Neuronal stem cell (in vitro differentiated cells): ENCODE measurements at places on chromosomes 3 and 15.

DNA sequence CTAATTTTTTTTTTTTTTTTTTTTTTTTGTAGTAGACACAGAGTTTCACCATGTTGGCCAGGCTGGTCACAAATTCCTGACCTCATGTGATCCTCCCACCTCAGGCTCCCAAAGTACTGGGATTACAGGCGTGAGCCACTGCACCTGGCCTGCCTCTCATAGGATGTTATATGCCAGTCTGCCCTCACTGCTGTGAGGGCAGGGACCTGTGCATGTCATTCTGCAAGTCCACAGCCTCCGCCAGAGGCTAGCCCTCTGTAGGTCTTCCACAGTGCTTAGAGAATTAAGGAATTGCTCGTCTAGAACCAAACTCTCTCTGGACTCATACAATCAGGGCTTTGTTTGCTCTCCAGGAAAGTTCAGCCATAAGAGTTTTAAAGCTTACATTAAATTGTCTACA, 163.9 kb upstream of the WNT5A start:
- DNase-seq: no peak

DNA sequence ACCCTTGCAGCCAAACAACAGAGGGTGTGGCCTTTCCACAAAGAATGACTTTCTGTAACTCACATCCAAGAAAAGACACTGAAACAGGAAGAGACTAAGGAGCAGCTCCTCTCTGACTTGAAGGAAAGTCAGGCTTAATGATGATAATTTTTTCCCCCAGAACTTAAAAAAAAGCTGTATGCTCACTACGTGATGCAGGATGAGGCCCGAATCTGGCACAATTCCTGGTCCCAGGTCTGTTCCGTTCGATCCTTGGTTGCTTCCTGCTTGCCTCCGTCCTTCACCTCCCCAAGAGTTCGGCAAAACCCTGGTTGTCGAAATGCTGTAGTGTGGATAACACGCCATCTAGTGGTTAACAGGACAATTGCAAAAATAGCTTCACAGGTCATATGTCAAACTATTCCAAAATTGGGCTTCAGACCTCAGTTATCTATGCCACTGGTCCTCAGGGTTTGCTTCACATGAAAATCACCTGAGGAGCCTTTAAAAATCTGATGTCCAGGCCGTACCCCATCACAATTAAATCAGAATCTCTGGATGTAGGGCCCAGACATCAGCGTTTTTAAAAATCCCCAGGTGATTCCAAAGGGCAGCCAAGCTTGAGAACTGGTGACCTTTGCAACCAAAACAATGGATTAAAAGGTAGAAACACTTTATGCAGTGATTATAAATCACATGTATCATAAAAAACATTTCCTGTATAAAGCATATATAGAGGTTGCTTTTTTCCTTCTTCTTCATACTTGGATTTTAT, 28.1 kb upstream of the SYNM start:
- DNase-seq: peak; percentile 69

GRCh38 chr3:177262396-177262795, 65.1 kb upstream of the TBL1XR1 start:
- no peak for DNase-seq

DNA sequence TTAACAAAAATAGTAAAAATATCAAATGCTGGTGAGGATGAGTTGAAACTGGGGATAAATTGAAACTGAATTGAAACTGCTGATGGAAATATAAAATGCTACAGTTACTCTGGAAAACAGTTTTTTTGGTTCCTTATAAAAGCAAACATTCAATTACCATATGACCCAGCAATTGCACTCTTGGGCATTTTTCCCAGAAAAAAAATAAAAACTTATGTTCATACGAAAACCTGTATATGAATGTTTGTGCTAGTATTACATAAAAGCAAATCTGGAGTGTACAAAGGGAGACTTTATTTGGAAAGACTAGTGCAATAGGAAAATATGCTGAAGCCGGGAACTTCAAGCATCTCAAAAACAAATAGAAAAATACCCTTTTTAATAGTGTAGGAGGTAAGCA, 857.9 kb upstream of the CADM2 start:
- DNase-seq: no peak

- DNase-seq: no peak
Measured at GRCh38 chr3:33541918-33542317, 101.7 kb upstream of the UBP1 start.

GRCh38 chr15:73927476-73928240, 1.4 kb downstream of the LOXL1 start:
- no peak for DNase-seq

GRCh38 chr3:157700405-157700804, 197.2 kb upstream of the VEPH1 start:
- DNase-seq: no peak

- DNase-seq: no peak
Measured at GRCh38 chr15:41940441-41940857, 31.9 kb downstream of the EHD4 start.

- DNase-seq: no peak
Measured at GRCh38 chr3:149992416-149993058, 21.8 kb upstream of the PFN2 start.

DNA sequence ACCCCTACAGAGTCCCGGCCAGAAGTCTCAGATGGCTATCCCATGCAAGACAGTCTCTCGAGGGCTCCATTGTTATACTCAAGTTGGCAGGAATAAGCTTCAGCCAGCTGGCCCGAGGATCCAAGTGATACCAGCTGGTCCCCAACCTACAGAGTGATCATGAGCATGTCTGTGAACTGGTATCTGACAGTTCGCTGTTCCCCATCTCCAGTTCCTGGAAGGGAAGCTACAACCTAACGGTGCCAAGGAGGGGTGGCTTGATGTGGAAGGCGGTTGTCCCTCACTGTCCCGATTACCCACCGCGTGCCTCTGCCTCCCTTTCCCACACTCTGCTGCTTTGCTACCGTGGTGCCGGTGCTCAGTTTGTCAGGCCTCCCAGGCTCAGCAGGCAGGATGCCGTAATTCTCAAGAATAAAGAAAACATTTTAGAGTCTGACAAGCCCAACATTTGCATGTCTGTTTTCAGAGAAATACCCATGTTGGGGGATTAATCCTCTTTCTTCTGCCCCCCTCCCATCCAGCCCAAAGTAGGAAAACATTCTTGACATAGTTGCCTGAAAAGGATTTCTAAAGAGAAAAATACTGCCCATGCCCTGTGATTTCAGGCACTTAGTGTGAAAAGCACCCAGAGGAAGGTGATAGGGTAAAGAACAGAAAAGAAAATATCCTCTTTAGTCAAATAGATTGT, 49.4 kb upstream of the HES1 start:
- peak; percentile 51 for DNase-seq

DNA sequence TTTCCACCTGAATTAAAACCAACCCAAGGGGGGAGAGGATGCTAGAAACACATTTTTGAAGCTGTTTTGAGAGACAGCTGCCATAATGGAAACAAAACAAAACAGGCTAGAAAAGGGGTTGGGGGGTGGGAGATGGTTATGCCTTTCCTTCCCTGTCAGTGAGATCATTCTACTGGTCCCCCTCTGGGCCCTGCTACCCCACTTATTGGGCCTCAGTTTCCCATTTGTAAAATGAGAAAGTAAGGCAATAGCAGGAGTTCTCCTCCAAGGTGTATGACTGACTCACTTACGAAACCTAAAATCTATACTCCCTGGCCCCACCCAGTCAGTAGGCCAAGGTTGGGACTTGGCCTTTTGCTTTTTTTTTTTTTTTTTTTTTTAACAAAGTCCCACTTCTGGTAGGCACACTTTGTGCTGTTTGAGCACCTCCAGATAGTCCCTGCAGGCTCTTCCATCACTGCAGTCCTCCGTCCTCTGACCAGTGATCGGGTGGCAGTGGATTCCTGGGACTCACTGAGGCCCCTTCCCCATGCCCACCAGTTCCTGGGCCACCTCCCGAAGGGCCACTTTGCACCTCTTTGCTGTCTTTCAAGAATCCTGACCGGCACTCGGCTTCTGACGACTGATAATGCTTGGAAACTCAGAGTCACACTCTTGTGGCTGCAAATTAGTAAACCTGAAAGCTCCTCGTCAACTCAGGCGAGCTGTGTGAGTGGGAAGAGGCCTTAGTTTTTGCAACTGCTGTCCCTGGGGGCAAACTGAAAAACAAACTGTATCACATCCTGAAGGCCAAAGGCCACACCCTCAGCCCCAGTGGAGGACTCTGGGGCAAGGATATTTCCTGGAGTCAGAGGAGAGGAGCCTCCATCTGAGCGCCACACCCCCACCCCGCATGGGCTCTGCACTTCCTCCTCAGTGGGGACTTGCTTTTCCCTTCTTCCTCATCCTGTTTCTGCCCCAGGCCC, 6.7 kb upstream of the PSTPIP1 start:
- DNase-seq: no peak

DNA sequence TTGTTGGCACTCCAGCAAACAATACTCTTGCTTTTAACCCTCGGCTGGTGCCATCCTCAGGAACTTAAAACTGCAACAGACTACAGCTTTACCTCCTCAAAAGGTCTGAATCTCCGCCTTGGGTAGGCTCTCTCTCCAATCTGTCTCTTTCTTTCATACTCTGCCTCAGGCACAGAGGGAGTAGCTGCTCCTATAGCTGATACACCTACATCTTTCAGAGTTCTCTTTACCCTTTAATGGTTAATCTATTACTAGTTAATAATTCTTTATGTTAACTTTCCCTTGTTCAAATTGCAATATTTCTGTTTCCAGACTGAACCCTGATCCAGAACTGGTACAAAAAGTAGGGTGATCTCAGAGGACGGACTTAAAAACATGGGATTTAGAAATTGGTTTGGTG, 66.2 kb downstream of the MAP4 start:
- no peak for DNase-seq

DNA sequence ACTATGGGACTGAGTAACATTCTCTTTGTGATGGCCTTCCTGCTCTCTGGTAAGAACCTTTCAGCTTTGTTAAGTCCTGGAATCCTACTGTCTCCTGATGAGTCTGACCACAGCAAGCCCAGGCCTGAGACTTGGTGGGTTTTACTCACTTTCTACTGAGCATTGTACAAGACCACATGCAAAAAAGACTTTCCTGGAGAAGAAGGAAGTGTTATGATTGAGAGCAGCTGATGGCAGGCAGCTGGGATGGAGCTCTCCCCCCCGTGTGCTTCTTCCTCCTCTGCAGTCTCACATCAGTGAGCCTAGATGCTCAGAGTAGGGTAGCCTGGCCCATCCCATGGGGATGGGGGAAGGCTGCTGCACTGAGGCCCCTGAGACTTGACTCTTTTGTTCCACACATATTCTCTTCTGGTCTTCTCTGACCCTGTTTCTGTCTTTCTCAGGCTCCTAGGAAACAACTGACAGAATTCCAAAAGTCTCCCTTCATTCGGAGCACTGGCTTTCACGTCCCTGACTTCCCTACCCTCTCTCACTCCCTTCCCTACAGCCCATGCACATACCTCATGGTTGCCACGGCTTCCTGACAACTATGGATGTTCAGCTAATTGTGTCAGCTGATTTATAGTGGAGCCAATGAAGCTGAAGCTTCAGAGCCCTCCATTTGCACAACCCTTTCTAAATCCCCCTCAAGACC, 36.6 kb downstream of the CD86 start:
- no peak for DNase-seq

DNA sequence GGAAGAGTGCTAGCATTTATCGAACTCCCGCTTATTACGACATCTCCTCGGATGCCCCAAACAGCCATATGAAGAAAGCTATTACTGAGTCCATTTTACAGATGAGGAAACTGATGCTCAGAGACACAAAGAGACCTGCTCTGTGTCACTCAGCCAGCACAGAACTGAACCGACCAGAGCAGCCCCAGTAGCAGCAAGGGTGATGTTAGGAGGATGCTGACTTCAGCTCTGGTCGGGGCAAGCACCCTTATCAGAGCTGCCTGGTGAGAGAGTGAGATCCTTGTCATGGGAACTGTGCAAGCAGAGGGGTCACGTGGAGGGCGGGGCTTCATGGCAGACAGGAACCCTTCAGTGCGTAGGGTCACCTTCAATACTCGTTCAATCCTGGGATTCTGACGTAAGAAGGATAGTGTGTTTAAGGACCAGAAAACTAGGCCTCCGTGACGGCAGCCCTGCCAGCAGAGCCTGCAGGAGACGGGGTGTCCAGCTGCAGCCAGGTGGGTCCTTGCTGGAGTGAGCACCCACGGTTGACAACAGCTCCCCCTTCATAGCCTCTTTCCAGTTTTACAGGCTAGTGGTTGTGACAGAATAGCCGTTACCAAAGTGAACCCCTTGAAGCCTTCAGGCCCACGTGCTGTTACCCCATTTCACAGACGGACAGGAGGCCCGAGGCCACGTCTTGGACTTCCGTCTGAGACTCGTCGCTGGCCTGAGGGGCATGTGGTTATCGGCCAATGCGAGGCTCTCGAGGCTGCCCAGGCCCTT, 12.0 kb upstream of the IQSEC1 start:
- no peak for DNase-seq

GRCh38 chr3:100856821-100857220, 136.4 kb downstream of the ABI3BP start:
- no peak for DNase-seq

GRCh38 chr3:129888771-129889170, 4.7 kb downstream of the TMCC1 start:
- no peak for DNase-seq

DNA sequence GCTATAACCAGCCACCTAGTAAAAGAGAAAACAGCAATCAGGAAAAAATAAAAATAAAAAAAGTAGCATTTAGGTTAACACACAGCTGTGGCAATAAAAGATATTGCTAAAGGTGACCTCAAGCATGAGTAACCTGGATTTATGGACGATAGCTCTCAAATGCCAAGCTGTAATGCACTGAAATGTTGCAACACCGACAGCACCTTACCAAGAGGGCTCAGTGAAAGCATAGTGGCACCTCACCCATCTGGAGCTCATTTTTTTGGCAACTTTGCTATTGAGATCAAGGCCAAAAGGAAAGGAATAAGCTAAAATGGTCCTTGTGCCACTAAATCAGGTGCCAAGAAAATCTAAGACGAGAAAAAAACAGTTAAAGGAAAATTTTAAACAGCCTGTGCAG, 2.5 kb downstream of the HACD2 start:
- DNase-seq: no peak

DNA sequence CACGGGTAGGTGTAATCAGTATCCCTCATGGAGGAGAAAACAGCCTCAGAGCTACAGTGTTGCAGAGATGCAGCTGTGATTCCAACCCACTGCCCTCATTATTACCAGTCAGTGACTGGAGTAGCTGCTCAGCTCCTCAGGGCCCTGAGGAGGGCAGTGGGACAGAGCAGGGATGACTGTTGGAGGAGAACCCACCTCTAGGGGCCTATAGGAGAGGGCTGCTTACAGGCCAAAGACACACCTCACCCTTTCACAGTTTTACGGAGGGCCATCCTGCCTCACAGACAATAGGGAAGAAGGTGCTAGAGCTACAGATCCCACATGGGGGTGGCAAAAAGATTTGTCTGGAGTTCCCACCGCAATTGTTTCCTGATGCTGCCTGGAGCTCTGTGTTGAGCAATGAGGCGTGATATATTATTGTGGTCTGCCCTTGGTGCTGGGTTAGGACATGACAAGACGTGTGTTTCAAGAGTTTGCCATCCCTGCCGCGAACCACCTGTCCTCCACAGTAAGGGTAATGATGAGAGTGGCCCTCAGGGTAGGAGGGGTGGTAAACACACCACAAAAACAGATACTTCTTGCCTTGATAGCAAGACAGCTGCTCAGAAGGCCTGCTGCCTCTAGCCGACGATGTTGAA, 140.5 kb upstream of the TPM1 start:
- no peak for DNase-seq
